ENCODE measurements at places on chromosomes 5 and 9.

DNA sequence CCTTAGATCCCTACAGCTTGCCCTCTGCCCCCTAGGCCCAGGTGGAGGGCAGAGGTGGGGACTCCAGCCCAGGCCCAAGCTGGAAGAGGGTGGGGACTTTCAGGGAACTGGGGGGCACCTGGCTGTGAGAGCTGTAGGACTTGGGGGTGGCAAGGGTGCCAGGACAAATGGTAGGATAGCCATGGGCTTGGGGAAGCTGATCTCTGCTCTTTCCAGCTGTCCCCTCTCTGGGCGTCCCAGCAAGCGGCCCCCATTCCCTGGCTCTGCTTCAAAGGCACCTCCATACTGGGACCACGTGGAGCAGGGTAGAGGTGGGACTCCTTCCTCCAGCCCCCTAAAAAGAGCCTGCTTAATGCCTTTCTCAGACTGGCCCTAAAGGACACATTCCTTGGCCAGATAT, 385 bp downstream of the LTC4S start:
- DNase-seq, result no peak

DNA sequence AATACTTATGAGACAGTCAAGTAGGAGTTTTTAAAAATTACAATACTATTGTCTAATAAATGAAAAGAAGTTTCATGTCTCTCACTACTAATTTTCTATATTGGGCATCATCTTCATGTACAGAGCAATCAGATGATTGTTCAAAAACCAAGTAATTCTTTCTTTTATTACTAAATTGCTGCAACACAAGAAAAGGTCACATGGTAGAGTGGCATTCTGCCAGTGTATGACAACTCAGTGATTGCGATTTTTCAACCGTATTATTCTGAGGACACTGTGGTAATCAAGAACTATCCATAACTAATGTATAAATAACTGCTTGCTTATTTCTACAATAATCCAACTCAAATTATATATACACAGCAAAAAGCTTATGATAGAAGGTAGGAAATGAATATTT, 96.7 kb upstream of the GRHPR start:
- DNase-seq, result no peak

DNA sequence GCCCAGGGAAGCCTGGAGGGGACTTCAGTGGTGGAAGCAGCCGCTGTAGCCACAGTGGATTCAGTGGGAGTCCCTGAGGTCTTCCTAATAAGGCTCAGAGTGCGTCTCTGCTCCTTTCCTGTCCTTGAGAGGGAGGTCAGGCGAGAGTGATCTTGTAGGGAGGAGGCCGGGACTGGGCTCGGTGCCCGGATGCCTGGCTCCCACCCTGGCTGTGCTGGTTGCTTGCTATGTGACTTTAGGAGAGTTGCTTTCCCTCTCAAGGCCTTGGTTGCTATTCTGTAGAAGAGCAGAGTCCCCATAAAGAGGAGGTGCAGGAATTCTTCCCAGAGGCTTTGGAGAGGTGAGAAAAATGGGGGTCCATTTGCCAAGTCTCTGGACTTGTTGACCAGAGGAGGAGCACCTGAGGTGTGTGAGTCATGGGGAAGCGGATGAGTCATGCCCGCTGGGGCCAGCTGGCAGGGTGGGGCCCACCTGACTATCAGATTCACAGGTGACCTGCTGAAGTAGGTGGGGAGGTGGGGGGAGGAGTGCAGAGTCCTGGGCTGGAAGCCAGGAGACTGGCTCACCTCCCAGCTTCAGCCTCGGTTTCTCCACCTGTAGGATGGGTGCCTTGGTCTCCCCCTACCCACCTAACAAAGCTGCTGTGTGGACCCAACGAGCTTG, 13.8 kb downstream of the GSN start:
- DNase-seq, result no peak

DNA sequence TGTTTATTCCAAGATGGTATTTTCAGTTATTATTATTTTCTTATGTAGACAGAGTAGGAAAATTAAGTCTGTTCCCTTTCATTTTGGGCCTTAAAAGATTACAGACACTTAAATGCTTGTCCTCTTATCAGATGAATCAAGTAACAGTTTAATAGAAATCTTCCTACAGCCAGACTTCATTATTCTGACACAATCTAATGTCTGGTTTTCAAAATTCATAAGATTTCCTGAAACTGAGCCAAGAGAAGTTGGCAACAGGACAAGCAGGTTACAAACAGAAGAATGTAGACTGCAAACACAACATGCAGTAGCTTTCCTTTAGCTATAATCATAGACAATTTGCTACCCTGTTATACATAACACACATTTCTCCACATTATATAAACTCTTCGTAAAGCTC, 130.5 kb downstream of the FBXL17 start:
- DNase-seq, result no peak

DNA sequence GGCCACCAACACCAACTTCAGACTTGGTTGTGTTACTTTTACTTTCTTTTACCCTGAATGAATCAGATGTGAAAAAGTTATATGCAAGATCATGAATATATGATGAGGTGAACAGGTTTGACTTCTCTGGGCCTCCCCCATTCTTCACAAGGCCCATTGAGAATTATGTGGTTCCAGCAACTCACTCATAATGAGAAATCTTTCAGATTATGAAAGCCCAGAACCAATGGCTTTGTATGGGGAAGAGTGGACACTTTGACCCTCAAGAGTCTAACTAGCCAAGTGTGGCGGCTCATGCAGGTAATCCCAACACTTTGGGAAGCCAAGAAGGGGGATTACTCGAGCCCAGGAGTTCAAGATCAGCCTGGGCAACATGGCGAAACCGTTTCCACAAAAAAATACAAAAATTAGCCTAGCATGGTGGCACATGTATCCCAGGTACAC, 16.1 kb upstream of the LNPEP start:
- DNase-seq, result no peak

DNA sequence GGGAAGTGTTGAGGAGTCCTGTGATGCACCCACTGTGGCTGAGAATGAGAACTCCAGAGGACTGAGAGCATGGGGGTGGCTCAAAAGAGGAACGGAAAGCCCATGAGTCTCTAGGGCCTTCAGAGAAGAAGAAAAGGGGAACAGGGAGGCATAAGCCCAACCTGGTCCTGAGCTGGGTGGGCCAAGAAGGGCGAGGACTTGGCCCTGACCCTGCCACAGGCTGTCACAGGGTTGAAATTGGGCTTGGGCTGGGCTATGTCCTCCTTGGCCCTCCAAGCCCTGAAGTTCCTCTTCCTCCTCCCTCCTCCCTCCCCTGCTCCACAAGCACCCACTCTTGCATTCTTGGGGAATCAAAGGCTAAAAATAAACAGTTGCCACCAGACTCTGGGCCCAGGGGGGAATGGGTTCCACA, 49.3 kb upstream of the PPARGC1B start:
- DNase-seq, result no peak

- no peak for DNase-seq
These were observed 4.5 kb downstream of the GLDC start for GRCh38 chr9:6641056-6641455.

DNA sequence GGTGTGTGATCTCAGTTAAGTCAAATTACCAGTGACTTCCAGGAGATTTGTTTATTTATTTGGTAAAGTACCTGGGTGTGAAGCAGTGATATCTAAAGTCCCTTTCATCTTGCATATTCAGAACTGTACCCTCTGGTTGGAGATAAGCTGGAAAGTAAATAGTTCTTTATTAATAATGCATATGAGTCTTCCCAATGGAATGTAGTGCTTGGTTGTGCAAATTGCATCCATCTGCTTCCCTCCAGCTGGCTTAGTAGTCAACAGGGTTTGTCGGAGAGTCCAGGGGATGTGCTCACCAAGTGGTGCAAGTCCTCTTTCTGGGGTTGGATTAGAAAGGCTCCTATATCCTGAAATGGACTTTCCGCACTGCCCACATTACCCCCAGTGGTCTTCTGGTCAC, 42.0 kb downstream of the TRPM3 start:
- DNase-seq, result no peak

GRCh38 chr9:976258-976942, at the start of gene DMRT3:
TSS of gene DMRT3 (plus strand) at chr9:976655. CDS start at chr9:977002, 347 bp downstream.
- no peak for DNase-seq

- no peak for DNase-seq
These were observed 79.2 kb upstream of the UBTD2 start for GRCh38 chr5:172362755-172363154.

DNA sequence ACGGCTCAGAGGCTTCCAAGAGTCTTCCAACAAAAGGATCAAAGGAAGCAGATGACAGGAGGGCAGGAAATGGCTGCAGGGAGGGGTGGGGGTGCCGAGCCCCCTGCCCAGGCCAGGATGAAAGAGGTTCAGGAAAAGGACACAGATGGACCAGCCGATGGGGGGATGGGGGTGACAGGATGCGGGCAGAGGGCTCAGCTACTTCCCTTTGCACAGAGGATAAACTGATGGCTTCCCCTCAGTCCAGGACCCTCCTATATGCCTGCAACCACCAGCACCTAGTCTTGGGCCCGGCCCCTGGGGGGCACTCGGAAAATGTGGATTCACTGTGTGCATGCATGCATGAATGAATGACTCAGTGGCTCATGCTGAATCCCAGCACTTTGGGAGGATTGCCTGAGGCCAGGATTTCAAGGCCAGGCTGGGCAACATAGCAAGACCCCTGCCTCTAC, 148.2 kb downstream of the C9orf50 start:
- DNase-seq, result no peak

DNA sequence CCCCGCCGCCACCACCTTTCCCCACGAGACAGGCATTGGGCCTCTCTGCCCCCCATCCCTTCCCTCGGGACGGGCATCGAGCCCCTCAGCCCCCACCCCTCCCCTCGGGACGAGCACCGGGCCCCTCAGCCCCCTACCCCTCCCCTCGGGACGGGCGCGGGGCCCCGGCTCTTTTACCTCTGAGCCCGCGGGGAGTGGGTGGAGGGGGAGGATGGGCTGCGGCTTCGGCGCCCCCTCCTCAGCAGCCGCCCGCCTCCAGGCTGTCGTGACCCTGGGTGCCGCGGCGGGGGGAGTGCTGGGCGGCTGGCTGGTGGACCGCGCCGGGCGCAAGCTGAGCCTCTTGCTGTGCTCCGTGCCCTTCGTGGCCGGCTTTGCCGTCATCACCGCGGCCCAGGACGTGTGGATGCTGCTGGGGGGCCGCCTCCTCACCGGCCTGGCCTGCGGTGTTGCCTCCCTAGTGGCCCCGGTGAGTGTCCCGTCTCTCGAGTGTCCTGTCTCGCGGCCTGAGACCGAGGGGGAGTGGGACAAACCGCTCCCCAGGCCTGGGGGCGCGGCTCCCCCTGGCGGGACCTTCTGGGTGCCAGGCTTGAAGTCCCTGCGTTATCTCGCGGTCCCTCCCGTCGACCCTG, 791 bp downstream of the SLC2A8 start:
- DNase-seq, result no peak

DNA sequence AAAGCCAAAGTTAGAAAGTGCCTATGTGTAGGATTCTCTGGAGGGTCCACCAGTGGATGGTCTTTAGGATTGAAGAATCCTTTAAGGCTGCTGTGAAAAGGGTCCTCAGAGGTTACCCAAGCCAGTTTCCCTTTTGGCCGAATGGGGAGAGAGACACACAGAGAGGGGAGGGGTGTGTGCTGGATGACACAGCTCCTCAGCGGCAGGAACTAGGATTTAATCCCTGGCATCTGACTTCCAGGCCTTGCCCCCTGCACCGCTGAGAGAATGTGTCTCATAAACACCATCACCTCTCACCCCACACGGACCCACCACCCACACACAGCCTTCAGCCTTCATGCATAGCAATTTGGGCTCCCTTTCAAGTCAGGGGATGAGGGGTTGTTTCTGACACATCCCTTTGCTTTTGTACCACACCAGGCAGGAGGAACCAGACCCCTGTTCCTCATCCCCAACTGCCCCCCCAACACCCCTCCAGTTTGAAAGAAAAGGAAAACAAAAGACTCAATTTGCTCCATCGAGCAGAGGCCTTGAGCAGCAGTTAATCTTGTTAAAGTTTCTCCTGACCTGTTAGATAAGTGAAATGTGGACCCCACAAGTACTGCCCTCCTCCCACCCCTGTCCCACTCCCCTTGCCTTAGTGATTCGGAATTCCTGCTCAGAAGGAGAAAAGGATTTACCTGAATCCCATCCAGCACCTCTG, 4.0 kb downstream of the PAPPA start:
- DNase-seq, result no peak

GRCh38 chr9:136059321-136059791, 35.7 kb downstream of the NACC2 start:
- no peak for DNase-seq

GRCh38 chr5:140555747-140556312, 1.4 kb downstream of the SRA1 start:
- DNase-seq, result no peak
